HepG2 (cell line): ENCODE measurements at places on chromosomes 3 and 15. TPM values are rescaled to one million over a fixed set of nuclear protein-coding genes. Genes with fewer than 3 reads are reported as not detected.

DNA sequence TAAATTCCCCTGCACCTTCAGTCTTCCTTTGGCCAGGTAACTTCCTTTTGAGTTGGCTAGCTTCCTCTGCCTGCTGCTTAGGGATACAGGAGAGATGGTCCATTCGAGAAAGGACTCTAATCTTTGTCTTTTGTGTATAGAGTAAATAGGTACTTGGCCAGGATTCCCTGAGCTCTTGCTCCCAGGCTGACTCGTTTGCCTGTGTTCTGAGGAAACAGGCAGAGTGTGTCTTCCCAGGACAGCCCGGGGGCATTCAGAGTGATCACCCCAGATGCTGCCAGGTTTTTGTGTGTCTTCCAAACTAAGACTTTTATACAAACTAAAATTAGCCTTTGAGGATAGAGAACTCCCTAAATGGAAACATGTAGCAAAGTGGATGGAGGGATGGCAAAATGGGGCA lies 39.5 kb downstream of the TMEM108 start:
- no peaks in the 10 kb centered on the region for H3K27me3 ChIP-seq
- H3K27ac ChIP-seq = no peak overlapping the region
- DNase-seq = no peak
- no peaks in the 10 kb centered on the region for H3K36me3 ChIP-seq

- no peaks in the 10 kb centered on the region for H3K36me3 ChIP-seq
- H3K4me3 ChIP-seq = no peak overlapping the region
- H3K4me1 ChIP-seq = no peaks in the 10 kb centered on the region
- H3K27me3 ChIP-seq = no peaks in the 10 kb centered on the region
Measured at GRCh38 chr15:54250326-54250725, 272.1 kb downstream of the UNC13C start.

GRCh38 chr3:127707851-127708411 lies 35.2 kb downstream of the ABTB1 start:
- no peak for DNase-seq
- H3K27me3 ChIP-seq = peaks cover 37% of the 10 kb centered on the region
- H3K4me3 ChIP-seq = no peak overlapping the region
- no peak overlapping the region for H3K27ac ChIP-seq
- H3K36me3 ChIP-seq = no peaks in the 10 kb centered on the region

DNA sequence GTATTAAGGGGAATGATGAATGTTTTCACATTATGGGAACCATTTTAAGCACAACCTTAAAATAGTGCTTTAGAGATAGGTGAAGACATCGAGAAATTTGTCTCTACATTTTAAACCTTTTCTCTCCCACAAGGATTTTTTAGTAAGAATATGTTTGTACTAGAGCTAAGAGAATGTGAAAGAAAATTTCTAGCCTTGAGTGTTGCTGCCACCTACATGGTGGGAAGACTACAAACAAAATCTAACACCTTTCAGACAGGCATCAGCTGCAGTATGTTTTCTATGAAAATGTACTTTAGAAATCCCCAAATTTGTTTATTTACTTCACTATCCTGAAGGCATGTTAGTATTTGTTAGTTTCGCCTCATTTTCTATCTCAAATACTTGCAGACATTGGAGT lies 247.4 kb downstream of the WDR72 start:
- peak; percentile 22 for DNase-seq
- H3K4me3 ChIP-seq = no peak overlapping the region
- no peaks in the 10 kb centered on the region for H3K27me3 ChIP-seq
- no peak overlapping the region for H3K27ac ChIP-seq
- peaks cover 27% of the 10 kb centered on the region for H3K4me1 ChIP-seq

- H3K27me3 ChIP-seq = no peaks in the 10 kb centered on the region
- DNase-seq = no peak
- H3K27ac ChIP-seq = no peak overlapping the region
Measured at GRCh38 chr15:101522091-101522490, 32.6 kb upstream of the PCSK6 start.

DNA sequence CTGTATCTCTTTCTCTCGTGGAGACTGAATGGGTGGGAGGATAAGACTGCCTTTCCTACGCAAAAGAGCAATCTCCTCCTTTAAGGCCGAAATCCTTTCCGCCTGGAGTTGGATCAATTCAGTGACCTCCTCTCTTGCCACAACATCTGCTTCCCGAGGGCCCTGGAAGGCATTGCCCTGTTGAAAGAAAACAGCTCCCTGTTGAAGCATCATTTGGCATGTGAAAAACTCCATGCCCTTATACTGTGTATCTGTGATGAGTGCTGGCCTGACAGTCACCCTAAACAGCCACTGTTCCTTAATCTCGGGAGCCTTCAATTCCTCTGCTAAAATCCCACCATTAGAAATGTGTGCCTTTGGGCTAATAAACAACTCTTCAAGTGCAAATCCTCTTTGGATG lies 80.2 kb downstream of the BOC start:
- H3K4me1 ChIP-seq = peaks cover 34% of the 10 kb centered on the region
- no peak overlapping the region for H3K27ac ChIP-seq
- no peak overlapping the region for H3K4me3 ChIP-seq
- no peaks in the 10 kb centered on the region for H3K36me3 ChIP-seq
- DNase-seq = no peak
- no peaks in the 10 kb centered on the region for H3K27me3 ChIP-seq

DNA sequence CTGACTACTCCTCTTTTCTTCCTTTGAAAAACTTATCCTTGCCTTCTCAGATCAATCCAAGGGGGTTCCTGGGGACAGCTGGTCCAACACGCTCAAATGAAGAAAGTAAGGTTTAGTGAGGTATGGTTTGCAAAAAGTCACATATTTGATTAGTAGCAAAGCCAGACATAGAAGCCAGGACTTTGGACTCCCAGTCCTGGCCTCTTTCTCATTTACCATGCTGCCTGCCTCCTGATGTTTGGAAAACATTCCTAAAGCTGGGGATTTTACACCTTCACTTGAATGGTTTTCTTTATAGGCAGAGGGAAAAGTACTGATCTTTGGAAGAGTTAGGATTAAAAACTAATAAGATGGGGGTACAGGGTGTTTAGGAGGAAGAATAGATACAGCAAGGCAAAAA lies 14.6 kb downstream of the POPDC2 start:
- H3K4me3 ChIP-seq = no peak overlapping the region; the same call in 1 of the 2 replicates
- DNase-seq = peak; percentile 63
- no peaks in the 10 kb centered on the region for H3K36me3 ChIP-seq
- H3K4me1 ChIP-seq = peaks cover 19% of the 10 kb centered on the region

DNA sequence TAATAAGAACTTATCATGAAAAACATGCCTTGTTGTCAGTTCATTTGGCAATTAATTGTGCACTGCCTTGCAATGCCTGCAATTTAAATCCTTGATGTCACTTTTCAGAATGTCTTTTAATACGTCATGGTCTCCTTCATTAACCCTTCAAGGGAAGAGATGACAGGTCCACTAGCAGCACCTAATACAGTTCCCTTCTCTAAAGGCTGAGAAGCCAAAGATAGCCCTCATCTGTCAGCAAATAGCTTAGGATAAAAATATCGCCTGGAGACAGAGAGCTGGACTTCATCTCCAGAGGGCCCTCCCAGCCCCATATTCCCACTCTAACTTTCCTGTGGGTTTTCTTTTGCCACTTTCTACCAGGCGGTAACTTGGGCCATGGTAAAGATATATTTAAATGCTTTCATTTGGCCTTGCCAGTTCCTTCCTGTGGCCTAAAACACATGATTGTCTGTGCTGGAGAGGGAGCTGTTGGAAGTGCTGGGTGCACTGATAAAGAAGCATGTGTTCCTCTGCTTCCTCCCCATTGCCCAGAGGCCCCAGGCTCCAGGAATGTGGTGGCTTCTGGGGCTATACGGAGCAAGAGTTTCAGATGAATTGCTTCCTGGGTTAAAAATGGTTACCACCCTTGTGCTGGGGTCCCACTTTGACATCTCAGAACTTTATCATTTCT lies 76.3 kb upstream of the UMPS start:
- H3K4me3 ChIP-seq = no peak overlapping the region
- peaks cover 63% of the 10 kb centered on the region for H3K36me3 ChIP-seq
- DNase-seq = peak; percentile 13
- H3K4me1 ChIP-seq = peaks cover 30% of the 10 kb centered on the region
- peak overlapping the region; percentile 70 for H3K27ac ChIP-seq

DNA sequence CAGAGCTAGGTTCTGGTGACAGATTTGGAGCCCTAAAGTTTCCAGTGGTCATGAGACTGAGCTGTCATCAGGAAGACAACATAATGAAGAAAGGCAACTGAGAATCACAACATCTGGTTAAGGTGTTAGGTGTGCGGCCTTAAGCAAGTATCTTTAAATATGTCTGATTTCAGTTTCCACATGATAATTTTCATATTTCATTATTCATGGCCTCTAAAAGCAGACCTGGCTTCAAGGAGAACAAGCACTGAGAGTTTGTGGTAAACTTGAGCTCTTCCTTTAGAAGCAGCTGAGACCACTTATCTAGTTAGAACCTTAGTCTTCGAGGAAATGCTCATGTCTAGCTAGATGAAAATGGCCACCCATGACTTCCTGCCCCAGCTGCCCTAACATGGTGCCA lies 25.7 kb upstream of the MYLK start:
- H3K4me1 ChIP-seq = no peaks in the 10 kb centered on the region
- no peak overlapping the region for H3K4me3 ChIP-seq
- no peak overlapping the region for H3K27ac ChIP-seq
- no peaks in the 10 kb centered on the region for H3K36me3 ChIP-seq

GRCh38 chr15:67409175-67409574 lies 111.8 kb upstream of the C15orf61 start:
- no peaks in the 10 kb centered on the region for H3K4me1 ChIP-seq
- no peak overlapping the region for H3K4me3 ChIP-seq
- DNase-seq = no peak
- no peaks in the 10 kb centered on the region for H3K27me3 ChIP-seq
- H3K27ac ChIP-seq = no peak overlapping the region

DNA sequence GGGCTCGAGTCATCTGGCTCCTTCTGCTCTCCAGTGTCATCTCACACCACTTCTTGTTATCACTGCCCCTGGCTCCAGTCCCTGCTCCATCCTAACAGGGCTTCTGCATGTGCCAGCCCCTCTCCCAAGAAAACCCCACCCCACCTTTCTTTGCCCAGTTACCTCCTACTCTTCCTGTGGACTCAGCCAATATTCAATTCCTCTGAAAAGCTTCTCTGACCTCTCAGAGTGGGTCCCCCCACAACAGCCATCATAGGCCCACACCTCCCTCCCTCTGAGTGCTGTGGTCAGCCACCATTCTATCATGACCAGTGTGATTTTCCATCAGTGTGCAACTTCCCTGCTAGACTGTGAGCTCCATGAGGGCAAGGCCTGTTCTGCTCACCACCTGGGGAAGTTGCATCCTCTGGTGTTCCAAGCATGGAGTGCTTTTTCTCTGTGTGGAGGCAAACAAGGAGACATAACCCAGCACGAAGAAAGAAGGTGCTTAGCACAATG lies 71.6 kb downstream of the ADCY5 start:
- H3K27ac ChIP-seq = no peak overlapping the region
- no peak for DNase-seq

GRCh38 chr3:66037986-66038369 lies 740 bp downstream of the MAGI1 start:
- no peaks in the 10 kb centered on the region for H3K27me3 ChIP-seq
- H3K4me3 ChIP-seq = peak overlapping the region; percentile 92
- peaks cover 63% of the 10 kb centered on the region for H3K4me1 ChIP-seq
- no peak for DNase-seq
- peak overlapping the region; percentile 98 for H3K27ac ChIP-seq

DNA sequence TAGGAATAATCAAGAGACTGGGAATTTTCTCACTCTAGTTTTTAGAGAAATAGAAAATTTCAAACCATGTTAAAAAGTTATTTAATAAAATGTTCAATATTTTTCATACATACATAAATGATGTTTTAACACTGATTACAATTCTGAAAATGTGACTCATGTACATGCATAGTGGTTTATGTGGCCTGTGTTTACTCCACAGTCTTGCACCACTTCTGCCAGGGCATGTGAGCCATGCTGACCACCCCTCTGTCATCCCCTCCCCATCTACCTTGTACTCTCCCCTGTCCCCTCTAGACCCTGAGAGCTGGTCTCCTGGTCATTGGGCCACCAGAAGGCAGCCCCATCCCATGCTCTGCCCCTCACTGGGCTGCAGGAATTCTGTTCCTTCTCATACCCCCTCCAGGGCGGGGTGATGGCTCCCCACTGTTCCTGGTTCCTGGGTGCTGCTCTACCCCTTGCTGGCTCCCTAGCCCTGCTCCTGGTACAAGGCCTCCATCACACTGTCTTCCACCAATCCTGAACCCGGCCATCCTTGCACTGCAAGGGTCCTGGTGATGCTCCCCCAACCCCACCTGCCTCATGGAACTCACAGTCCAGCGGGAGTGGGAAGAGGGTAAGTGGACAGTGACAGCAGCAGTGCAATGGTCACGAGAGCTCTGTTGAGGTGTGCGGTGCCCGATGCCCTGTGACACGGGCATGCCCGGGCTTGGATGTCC lies 24.2 kb upstream of the SLC41A3 start:
- no peak for DNase-seq
- no peak overlapping the region for H3K4me3 ChIP-seq
- no peaks in the 10 kb centered on the region for H3K27me3 ChIP-seq
- H3K4me1 ChIP-seq = no peaks in the 10 kb centered on the region
- H3K27ac ChIP-seq = no peak overlapping the region

DNA sequence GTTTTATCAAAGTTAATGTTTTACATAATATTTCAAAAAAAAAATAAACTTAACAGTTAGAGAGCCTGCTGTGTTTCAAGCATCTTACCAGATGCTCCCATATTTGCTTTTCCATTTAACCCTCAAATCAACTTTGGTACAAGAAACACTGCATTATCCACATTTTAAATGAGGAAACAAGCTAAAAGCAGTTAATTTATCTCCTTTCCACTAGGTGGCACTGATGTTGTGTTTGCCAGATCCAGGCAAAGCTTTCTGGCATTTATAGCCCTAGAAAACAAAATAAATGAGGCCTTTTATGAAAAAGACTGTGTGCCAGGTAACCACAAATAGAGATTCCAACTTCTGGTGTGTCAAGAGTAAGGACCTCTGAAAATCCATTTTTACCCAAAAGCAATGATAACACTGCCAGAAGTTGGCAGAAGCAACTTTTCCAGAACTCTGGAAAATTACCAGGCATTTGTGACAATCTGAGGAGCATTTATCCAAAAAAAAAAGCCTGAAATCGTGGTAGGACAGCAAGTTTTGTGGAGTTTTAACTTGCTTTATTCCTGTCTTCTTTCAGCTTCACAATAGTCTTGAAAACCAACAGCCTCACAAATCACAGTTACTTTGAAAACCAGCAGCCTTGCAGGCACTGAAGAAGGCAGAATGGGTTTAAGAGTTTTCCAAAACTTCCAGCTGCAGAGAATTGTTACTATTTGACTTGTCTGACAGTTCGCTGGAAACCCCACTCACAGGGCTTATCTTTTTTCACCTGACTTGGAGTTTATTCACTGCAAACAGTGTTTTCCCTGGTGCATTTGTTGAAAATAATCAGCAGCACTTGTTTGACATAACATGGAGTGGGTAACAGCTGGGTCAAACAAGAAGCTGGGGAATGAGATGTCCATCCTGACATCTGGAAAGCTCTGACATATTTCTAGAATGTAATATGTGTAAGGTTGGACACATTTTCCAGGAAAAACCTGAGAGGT lies 9.2 kb downstream of the FAM162A start:
- peak overlapping the region; percentile 72 for H3K27ac ChIP-seq
- H3K4me3 ChIP-seq = no peak overlapping the region
- peaks cover 11% of the 10 kb centered on the region; the same call in 2 of the 3 replicates for H3K36me3 ChIP-seq
- H3K4me1 ChIP-seq = peaks cover 63% of the 10 kb centered on the region
- DNase-seq = peak; percentile 47

SKOR1 gene
- 0.11 and 0.14 TPM in 2 replicates for polyA plus RNA-seq

THRB gene
- 4.3 and 4.7 TPM in 2 replicates for polyA plus RNA-seq

NGRN gene
- 39.8 and 44.2 TPM in 2 replicates for polyA plus RNA-seq

GPR27 gene
- polyA plus RNA-seq = not detected in 2 replicates

GALNT15 gene
- 0.04 and 0.05 TPM in 2 replicates for polyA plus RNA-seq

EFL1 gene
- polyA plus RNA-seq = 6.3 and 6.4 TPM in 2 replicates

ABHD17C gene
- 3.3 and 3.9 TPM in 2 replicates for polyA plus RNA-seq
